ENCODE measurements at places on chromosomes 1 and 21. TPM values are rescaled to one million over a fixed set of nuclear protein-coding genes. Genes with fewer than 3 reads are reported as not detected.

BGLAP gene
- 0.40 TPM for total RNA-seq

TPRG1L gene
- total RNA-seq, result 9.6 TPM

GPR37L1 gene
- total RNA-seq, result not detected

FAM177B gene
- not detected for total RNA-seq

PLPPR4 gene
- total RNA-seq, result not detected

- DNase-seq, result no peak
- no peaks in the 10 kb centered on the region for H3K27me3 ChIP-seq
- no peak overlapping the region for H3K27ac ChIP-seq
Observed at GRCh38 chr1:219092206-219092605, 81.5 kb upstream of the LYPLAL1 start.

DNA sequence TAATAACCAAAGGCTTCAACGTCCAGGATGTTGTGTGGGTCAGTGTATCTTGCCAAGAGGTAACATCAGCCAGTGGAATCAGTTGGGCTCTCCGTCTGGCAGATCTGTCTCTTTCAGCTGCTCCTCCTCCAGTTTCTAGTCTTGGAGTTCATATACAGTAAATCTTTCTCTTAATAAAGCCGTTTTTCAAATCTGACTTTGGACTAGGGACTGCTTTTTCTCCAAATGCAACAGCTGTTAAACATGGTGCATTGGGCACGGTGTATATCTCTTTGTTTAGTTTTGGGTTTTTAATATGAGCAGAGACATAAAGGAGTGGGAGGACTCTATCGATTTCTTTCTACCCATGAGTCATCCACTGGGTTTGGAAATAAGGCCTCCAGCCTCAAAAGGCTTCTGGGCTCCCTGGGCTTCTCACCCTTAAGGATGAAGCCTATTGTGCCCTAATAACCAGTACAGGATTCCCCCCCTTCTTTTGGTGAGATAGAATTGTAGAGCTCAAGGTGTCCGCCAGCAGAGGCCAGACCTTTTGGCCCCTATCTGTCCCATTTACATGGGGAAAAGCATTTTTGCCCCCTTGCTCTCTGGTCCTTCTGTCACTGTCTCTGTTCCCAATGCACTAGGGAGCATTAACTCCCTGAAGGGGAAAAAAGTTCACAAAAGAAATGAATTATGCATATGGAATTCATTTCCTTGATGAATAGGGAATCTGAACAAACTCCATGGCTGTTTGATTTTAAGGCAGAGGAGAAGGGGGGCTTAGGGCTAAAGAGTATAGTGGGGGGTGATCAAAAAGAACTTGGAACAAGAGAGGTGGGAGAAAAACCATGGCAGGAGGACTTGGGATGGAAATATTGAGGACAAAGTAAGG, 86.0 kb downstream of the PBX1 start:
- DNase-seq, result no peak
- no peak overlapping the region for H3K27ac ChIP-seq
- no peaks in the 10 kb centered on the region for H3K4me1 ChIP-seq

GRCh38 chr1:154845879-154846278, 24.2 kb downstream of the KCNN3 start:
- no peaks in the 10 kb centered on the region for H3K27me3 ChIP-seq
- no peak overlapping the region for H3K27ac ChIP-seq
- H3K36me3 ChIP-seq, result no peaks in the 10 kb centered on the region
- no peak for DNase-seq
- peak overlapping the region; percentile 9 for H3K4me3 ChIP-seq

GRCh38 chr1:246040200-246040890, 466.7 kb downstream of the SMYD3 start:
- H3K27me3 ChIP-seq, result no peaks in the 10 kb centered on the region
- no peaks in the 10 kb centered on the region for H3K4me1 ChIP-seq
- H3K4me3 ChIP-seq, result no peak overlapping the region
- no peaks in the 10 kb centered on the region for H3K36me3 ChIP-seq
- DNase-seq, result no peak

DNA sequence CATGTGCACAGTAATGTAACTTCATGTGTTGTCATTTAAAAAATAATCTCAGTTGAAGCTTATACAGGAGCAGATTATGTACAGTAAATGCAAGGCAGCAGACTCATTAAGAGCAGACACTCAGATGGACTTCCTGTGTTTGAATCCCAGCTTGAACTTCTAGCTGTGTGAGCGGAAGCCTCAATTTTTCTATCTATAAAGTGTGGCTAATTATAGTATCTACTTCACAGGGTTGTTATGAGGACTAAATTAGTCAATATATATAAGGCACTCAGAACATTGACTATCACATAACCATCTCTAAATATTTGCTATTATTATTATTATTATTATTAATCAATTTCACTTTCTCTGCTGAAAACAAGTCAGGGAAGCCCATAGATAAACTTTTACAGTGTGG, 141.6 kb downstream of the ZP4 start:
- H3K27me3 ChIP-seq, result no peaks in the 10 kb centered on the region
- H3K4me1 ChIP-seq, result no peaks in the 10 kb centered on the region
- no peak for DNase-seq
- no peak overlapping the region for H3K4me3 ChIP-seq
- no peaks in the 10 kb centered on the region for H3K36me3 ChIP-seq

- H3K36me3 ChIP-seq, result no peaks in the 10 kb centered on the region
- H3K27ac ChIP-seq, result no peak overlapping the region
- peaks cover 38% of the 10 kb centered on the region for H3K4me1 ChIP-seq
- no peaks in the 10 kb centered on the region for H3K27me3 ChIP-seq
- DNase-seq, result no peak
Observed at GRCh38 chr1:18945401-18945849, 11.1 kb downstream of the IFFO2 start.

DNA sequence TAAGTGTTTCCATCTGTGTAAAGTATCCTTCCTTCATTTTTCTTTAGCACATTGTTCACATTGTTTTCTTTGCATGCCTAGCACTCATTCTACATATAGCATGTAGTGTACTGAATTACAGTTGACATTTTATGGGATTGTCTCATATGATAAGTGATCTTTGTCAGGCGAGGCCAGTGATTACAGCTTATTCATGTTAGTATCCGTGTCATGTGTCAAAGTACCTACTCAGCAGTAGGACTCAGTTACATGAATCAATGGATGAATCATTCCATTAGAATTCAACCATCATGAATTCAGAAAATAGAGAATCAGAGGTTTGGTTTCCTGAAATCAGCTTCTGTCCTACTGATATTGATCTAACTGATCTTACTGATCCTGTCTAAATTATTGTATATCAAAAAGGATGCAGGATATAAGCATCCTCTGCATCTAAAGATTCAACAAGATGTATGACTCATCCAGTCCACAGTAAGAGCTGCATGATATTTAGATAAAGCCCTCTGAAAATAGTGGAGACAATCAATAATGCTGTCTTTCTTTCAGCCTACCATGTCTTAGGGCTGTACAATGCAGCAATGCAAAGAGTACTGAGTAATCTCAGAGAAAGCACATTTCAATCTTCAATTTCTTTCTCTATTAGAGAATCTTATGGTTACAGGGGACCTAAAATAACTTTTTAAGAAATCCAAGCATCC, 20.7 kb upstream of the HRNR start:
- no peak for DNase-seq
- H3K4me1 ChIP-seq, result no peaks in the 10 kb centered on the region
- no peaks in the 10 kb centered on the region for H3K27me3 ChIP-seq
- H3K27ac ChIP-seq, result no peak overlapping the region
- no peak overlapping the region for H3K4me3 ChIP-seq
- H3K36me3 ChIP-seq, result no peaks in the 10 kb centered on the region

GRCh38 chr1:43034195-43034658, 75.6 kb upstream of the SLC2A1 start:
- H3K27me3 ChIP-seq, result no peaks in the 10 kb centered on the region
- no peak for DNase-seq
- H3K36me3 ChIP-seq, result no peaks in the 10 kb centered on the region
- H3K27ac ChIP-seq, result no peak overlapping the region
- no peak overlapping the region for H3K4me3 ChIP-seq

DNA sequence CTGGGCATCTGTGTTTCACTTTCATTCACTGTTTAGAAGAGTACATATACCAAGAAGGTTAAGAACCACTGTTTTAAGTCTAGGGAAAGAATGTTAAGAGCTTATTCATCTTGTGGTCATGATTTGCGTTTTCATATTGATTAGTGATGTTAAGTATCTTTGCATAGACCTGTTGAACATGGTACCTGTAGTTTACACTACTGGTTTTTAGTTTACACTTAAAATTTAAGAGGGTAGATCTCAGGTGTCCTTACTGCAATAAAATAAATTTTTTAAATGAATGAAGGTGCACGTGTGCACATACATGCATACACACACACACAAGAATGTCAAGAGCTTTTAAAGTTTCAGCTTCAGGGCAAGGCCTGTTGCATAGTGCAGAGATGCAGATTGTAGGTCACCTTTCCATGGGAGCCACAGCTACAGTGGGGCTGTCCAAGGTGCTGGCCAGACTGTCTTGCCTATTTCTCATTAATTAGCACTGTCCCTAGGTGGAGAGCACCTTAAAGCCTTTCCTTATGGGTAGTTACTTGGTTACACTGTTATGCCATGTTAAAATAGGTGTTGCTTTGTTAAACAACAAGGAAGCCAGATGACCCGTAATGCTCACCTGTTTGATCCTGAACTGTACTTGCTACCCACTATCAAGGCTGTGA, 543.0 kb upstream of the DAB1 start:
- H3K4me1 ChIP-seq, result no peaks in the 10 kb centered on the region
- DNase-seq, result no peak
- no peak overlapping the region for H3K27ac ChIP-seq
- H3K27me3 ChIP-seq, result no peaks in the 10 kb centered on the region
- H3K36me3 ChIP-seq, result no peaks in the 10 kb centered on the region
- H3K4me3 ChIP-seq, result no peak overlapping the region

DNA sequence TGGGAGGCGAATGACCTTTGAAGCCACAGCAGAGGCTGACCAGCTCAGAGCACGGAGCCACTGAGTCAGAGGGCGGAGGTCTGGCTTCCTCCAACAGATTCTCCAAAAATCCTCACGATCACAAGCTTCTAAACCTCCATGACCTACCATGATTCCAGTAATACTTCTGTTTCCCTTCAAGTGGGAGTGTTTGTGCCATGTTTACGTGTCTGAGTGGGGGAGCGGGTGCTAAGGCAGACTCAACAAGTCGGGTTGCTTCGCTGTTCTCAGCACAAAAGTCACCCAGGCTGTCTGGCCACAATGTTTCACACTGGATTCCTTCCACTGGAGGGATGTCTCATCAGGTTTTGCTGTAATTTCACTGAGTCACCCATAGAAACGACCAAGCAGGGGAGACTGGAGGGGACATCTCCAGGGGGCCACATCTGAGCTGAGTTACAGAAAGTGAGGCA, 86.2 kb downstream of the SLC66A1 start:
- peaks cover 12% of the 10 kb centered on the region for H3K36me3 ChIP-seq
- DNase-seq, result no peak
- H3K27ac ChIP-seq, result no peak overlapping the region
- no peak overlapping the region for H3K4me3 ChIP-seq
- no peaks in the 10 kb centered on the region for H3K27me3 ChIP-seq
- peaks cover 17% of the 10 kb centered on the region for H3K4me1 ChIP-seq

GRCh38 chr1:68197461-68197860, 34.9 kb downstream of the WLS start:
- no peaks in the 10 kb centered on the region for H3K36me3 ChIP-seq
- no peaks in the 10 kb centered on the region for H3K4me1 ChIP-seq
- H3K27ac ChIP-seq, result no peak overlapping the region

DNA sequence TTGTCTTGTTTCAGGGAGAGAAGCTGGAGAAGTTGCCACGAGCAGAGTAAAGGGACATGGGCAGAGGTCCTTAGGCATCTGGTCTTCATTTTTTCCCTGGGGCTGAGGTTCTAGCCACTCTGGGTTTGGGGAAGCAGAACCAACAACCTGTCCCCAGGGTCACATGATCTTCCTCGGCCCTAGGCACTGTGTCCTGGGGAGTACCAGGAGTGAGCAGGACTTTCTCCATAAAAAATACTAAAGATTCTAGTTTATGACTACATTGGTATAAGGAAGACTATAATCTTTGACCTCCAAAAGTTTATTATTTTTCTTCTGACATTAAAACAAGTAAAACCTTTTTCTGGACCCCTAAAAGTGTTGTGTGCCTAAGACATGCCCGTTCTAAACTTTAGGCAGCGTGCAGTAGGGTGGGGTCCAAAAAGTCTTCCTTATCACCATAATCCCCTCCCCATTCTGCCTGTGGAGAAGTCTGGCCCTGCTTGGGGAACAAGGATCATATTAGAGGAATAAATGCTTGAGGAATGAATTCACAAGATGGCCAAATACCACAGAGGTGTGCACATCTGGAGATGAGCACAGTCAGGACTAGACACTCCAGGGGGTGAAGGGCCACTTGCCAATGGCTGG, 19.3 kb upstream of the IGSF3 start:
- H3K4me3 ChIP-seq, result no peak overlapping the region
- no peak overlapping the region for H3K27ac ChIP-seq
- H3K4me1 ChIP-seq, result no peaks in the 10 kb centered on the region

All from GM12878 (cell line).